ENCODE measurements at places on chromosomes 4 and X.

DNA sequence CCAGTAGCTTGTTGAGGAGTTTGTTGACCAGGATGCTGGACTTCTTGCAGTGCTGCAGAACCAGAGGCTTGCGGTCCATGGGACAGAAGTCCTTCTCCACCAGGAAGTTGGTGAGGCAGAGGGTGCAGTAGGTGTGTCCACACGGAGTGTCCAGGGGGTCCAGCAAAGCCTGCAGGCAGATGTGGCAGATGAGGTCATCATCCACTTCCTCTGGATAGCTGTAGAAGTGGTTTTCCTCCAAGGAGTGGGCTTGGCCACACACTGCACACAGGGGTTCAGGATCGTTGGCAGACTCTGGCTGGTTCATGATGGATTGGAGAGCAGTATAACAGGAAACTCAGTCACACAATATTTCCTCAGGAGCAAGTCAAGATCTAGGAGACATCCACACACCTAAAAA is 17.6 kb downstream of the LNX1 start:
- H3K4me1 ChIP-seq: no peaks in the 10 kb centered on the region
- H3K36me3 ChIP-seq: no peaks in the 10 kb centered on the region
- no peak overlapping the region for H3K27ac ChIP-seq
- DNase-seq: no peak

DNA sequence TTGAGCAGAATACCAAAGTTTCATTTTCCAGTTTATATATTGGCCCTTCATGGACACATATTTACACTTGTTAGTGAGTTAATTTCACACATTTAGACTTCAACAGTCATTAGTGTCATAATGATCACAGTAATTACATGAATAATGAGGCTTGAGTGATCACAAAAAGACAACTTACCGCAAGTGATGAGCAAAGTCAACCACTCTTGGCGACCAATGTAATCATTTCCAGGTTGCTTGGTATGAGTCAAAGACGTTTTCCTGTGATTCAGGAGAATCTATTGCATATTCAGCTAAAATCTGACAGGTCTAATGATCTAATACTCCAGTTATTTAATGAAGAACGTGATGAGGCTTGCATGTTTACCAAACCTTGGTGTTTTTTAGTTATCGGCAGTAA is 407.9 kb upstream of the TENM3 start:
- DNase-seq: no peak
- H3K4me3 ChIP-seq: no peak overlapping the region
- no peak overlapping the region for H3K27ac ChIP-seq

DNA sequence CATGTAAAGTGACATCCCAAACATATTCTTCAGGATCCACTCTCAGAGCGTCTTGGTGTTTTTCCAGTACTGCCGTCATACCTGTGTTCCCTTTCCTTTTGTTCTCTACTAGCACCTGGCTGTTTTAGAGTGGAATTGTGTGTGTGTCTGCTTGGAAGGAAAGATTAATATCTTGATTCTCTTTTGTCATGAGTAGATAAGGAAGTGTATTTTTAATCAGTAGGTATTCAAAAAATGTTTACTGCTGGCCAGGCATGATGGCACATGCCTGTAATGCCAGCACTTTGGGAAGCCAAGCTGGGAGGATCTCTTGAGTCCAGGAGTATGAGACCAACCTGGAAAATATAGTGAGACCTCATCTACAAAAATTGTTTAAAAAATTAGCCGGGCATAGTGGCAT is 198.8 kb downstream of the CBR4 start:
- peak overlapping the region; percentile 48 for H3K27ac ChIP-seq
- no peaks in the 10 kb centered on the region for H3K36me3 ChIP-seq
- H3K4me3 ChIP-seq: no peak overlapping the region
- no peaks in the 10 kb centered on the region for H3K27me3 ChIP-seq

- no peaks in the 10 kb centered on the region for H3K36me3 ChIP-seq
- no peaks in the 10 kb centered on the region for H3K4me1 ChIP-seq
- no peaks in the 10 kb centered on the region for H3K27me3 ChIP-seq
Measured at GRCh38 chrX:109441266-109441665, 40.6 kb downstream of the GUCY2F start.

GRCh38 chrX:8971116-8971515 is 62.8 kb downstream of the FAM9B start:
- H3K36me3 ChIP-seq: no peaks in the 10 kb centered on the region
- DNase-seq: no peak
- no peak overlapping the region for H3K4me3 ChIP-seq
- no peaks in the 10 kb centered on the region for H3K27me3 ChIP-seq
